Adipocyte (in vitro differentiated cells): ENCODE measurements at places on chromosomes 12 and 14.

DNA sequence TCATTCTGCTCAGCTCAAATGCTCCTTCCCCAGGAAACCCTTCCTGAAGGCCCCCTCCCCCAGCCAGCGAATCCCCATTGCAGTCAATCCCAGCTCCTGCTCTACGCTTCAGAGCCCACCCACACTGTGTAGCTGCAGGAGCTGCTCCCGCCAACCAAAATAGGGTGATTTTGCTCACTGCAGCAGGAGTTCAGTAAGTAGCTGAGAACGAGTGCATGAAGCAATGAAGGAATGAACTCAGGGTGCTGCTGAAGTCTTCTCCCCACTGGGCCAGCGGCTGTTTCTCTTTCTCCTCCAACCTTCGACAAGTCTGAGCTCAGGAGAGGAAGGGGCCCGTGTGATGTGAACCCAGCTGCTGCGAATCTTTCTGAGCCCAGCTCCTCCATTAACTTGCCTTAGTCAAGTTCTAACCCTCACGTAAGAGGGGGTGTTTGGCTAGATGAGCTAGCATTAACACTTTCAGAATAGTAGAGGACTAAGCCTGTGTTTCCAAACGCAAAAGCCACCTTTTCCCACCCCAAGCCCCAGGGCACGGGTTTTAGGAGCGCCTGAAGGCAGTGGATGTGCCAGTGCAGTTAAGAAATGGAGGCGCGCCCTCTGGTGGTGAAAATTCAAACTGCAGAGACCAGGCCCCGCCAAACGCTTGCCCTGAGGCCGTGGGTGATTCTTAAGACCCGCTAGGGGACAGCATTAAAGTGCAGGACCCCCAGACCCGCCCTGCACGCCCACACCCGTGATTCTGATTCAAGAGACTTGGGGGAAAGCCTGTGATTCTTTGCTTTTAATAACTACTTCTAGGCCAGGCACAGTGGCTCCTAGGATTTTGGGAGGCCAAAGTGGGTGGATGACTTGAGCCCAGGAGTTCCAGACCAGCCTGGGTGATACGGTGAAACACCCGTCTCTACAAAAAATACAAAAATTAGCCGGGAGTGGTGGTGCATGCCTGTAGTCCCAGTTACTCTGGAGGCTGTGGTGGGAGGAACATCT is 11.9 kb upstream of the SERPINA4 start:
- DNase-seq = peak; percentile 83

GRCh38 chr12:115297445-115297844 is 613.5 kb upstream of the TBX3 start:
- no peak for DNase-seq

DNA sequence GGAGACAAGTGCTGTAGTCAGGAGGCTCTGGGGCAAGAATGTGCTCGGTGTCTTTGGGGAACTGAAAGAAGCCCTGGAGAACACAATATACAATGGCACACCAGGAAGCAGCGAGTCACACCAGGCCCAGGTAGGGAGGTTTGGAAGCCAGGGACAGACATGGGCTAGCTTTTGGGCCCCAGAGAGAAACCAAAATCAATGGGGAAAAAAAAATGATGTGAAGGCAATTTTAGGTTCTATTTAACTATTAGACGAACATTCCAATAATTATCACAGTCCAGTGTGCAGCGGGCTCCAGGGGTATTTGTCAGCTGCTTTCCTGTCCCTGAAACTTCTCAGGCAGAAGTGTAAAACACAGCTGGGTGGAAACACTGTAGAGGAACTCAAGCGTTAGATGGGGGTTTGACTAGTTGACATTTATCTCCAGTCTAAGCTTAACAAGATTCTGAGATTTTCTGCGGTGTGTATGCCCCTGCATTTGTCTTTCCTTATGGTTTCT is 21.8 kb upstream of the EGLN3 start:
- DNase-seq = no peak

- DNase-seq = peak; percentile 81
These were observed 85.6 kb upstream of the DIO3 start for GRCh38 chr14:101475456-101476257.

- DNase-seq = no peak
These were observed 116.2 kb upstream of the ATP2B1 start for GRCh38 chr12:89824822-89825221.

DNA sequence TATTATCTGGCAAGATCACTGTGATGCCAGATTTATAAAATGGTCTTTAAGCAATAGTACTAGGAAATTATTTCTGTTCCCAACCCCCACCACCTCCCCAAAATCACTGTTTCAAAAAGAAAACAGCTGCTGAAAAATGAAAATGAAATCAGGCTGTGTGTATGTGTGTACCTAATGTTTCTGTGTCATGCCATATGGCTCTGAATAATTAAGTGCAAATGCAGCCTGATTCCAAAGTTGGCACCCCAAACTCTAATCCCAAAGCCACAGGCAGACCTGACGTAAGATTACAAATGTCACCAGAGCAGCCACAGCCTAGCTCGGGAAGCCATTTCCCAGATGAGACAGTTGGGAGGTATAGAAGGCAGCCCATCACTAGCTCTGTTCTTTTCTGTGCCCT is 175.5 kb downstream of the MED13L start:
- DNase-seq = no peak

DNA sequence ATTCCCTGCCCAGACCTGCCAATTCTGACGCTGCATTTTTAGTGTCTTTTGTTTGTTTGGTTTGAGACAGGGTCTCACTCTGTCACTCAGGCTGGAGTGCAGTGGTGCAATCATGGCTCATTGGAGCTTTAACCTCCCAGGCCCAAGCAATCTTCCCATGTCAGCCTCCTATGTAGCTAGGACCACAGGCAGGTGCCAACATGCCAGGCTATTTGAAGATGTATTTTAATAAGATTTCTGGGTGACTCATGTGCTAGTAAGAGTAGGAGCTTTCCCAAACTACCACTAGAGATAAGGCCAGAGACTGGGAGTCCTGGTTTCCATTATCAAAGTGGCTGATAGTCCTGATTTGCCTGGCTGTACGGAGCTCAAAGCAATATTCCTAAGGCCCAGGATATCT is 693.3 kb downstream of the MED13L start:
- DNase-seq = no peak

- DNase-seq = no peak
These were observed 61.2 kb upstream of the CCDC91 start for GRCh38 chr12:28129031-28129430.

- no peak for DNase-seq
These were observed 3.2 kb downstream of the LAG3 start for GRCh38 chr12:6775185-6776174.

- peak; percentile 51 for DNase-seq
These were observed 9.7 kb upstream of the RIN3 start for GRCh38 chr14:92503756-92504491.

GRCh38 chr14:99792210-99792535 is 1.0 kb upstream of the EML1 start:
- no peak for DNase-seq

- peak; percentile 51 for DNase-seq
These were observed 43.6 kb downstream of the SYNE3 start for GRCh38 chr14:95472819-95473251.

DNA sequence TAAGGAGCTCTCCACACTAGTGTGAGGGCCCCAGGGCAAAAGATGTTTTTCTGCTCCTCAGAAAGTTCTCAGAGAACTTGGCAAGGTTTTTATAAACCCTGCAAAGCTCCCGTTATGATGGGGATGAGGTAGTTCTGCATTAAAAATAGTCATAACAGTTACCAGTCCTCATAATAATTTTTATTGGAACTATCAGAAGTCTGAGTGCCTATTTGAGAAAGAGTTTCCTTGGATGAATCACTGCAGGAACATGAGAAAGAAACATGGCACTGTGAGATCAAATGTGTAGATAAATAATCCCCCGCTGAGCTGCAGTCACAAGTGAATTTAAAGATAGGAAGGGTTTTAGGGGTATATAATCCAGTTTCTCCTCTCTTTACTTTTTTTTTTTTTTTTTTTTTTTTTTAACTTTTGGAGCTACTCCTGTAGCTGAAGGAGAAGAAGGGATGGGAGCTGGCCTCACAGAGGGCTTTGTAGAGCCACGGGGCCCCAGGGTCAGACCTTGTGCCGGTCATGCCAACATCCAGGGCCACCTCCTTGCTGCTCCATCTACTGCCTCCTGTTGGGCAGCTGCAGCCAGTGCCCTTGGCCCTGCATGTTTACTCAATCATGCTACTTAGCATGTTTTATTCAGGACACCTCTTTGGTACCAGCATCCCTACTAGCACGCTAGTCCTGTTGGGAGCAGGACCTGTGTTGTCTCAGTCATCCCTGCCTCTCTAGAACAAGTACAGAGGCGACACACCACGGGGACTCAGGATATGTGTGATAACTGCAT is 39.5 kb downstream of the EVL start:
- peak; percentile 71 for DNase-seq

- no peak for DNase-seq
These were observed 201.2 kb downstream of the NELL2 start for GRCh38 chr12:44674875-44675274.

DNA sequence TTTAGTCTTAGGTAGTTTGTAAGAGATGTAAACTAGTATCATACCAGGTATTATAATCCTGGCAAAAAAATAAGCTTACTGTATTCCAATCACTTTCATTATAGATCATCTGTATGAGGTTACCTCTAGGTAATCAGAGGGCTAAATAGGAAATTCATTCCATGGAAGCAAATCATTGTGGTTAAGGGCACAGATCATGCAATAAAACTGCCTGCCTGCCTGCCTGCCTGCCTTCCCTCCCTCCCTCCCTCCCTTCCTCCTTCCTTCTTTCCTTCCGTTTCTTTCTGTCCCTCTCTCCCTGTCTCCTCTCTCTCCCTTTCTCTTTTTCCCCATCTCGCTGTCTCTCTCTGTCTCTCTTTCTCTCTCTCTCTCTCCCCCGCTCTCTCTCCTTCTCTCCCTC is 3.2 kb upstream of the CLEC9A start:
- DNase-seq = no peak

GRCh38 chr12:104138797-104139152 is 765 bp upstream of the NFYB start:
- DNase-seq = peak; percentile 32

DNA sequence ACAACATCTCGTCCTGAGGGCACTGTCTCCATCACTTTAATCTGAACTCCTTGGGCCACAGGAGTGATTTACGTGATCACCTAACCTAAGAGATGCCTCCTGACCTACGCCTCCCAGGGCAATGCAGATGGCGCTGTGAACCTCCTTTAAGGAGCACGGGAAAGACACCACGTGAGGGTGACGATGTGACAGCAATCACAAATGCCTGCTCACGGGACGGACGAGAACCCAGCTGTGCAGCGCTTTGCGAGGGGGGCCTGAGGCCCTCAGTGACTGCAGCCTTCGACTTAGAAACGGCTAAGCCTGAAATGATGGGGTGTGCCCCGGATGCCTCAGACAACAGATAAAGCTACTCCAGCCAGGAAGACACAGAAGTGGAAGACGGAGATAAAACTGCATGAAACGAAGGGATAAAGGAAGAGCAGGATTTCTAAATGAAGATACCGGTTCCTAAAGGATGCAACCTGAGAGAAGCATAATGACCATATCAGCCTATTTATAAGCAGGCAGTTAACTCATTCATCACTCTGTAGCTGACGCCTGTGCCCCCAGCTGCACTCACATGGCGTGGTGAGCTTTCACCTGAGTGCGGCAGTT is 13.9 kb upstream of the GOLGA3 start:
- no peak for DNase-seq

- no peak for DNase-seq
These were observed 63.0 kb upstream of the PLEKHA5 start for GRCh38 chr12:19066475-19067001.

DNA sequence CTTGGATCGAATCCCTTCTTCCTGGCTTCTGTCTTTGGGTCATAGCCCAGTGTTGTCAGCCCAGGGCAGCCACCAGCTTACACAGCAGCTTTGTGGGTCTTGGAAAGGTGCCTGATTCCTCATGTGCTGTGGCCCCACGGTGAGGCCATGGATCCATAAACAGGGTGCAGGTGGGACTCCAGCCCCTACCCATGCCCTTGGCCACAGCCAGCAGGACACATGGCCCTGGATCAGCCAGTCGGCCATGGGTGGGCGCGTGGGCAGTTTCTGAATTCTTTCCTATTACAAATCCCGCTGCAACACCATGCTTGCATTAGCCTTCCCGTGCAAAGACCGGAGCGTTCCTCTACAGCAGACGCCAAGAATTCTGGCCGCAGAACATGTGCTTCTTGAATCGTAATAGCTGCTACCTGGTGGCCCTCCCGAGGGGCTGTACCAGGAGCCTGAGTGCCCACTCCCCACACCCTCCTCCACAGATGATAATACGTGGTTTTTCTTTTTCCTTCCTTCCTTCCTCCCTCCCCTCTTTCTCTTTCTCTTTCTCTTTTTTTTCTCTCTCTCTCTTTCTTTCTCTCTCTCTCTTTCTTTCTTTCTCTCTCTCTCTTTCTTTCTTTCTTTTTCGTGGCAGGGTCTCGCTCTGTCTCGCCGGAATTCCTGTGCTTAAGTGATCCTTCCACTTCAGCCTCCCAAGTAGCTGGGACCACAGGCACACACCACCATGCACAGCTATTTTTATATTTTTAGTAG is 2.9 kb upstream of the MMP17 start:
- DNase-seq = peak; percentile 83
